ENCODE measurements at places on chromosomes 5 and 9.

- DNase-seq, result no peak
These were observed 61.8 kb upstream of the PRDM9 start for GRCh38 chr5:23445573-23445972.

DNA sequence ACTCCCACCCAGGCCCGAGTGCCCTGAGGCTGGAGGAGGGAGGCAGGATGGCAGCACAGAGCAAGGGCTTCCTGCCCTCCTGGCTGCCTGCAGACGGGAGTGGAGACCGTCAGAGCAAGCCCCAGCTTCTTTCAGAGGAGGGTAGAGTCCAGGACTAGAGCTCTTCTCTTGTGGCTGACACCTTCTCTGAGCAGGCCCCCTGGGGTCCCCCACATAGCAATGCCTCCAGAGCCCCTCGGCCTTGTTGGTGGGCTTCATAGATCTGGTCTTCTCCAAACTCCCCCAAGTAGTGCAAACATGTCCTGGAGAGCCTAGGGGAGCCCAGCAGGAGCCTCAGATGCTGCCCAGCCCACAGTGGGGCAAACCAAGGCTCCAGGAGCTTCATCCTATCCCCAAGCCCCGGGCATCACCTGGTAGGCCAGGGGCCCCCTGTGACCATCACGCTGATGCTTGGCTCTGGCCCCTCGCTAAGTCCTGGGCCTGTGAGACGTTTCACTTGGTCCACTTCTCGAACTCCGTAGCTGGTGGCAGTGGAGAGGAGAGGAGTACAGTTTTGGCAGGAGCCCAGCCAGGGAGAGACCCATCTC lies 2.0 kb downstream of the MZB1 start:
- DNase-seq, result no peak

- peak; percentile 45 for DNase-seq
These were observed 53.0 kb upstream of the PDZD2 start for GRCh38 chr5:31585895-31586270.

DNA sequence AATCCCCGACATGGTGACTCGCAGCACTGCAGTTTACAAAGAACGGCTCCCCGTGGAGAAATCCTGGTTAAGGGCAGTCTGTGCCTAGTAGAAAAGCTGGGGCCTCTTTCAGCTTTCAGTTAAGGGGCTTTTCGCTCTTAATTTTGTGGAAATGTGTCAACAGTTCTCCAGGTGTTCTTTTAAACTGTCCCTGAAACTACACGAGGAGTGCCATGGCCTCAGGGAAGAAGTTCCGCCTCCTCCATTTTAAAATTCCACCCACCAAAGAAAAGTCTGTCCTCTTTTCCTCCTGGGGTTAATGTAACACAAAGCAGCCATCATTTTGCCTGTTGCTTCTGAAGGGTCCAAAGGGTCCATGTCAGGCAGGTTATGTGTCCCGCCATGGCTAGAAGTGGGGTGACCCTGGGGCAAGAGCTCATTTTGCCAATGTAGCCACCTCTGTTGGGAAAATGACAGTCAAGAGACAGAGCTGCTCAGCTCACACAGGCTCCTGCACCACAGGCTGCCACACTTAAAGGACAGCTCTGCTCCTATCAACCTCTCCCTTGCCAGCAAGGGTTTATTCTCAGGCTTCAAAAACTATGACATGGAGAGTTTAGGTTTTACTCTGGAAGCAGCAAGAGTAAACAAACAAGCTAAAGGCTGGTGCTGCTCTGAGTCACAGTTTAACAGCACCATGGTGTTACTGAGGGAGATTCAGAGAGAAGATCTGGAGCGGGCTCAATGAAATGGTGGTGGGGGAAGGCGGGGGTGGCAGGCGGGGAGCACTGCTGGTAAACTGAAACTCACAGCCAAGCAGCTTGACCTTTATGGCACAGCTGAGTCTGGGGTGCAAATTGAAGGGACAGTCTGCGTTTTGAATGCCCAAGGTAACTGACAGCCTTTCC lies 3.2 kb downstream of the WHRN start:
- no peak for DNase-seq

DNA sequence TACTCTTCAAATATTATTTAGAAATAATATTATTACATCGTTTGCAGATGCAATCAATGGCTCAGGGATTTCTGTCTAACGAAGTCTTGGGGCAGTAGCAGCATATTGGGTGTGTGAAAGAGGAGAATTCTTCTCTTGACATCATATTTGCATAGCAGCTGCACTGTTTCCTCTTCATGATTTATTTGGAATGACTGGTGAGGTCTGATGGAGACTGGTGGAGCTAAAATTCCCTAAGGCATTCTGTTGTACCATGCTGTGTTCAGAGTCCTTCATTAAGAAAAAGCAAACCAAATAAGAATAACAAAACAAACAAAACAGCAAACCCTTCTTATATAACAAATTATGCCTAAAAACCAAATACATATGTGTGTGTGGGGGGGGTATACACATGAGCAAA lies 177.6 kb downstream of the DIRAS2 start:
- no peak for DNase-seq

DNA sequence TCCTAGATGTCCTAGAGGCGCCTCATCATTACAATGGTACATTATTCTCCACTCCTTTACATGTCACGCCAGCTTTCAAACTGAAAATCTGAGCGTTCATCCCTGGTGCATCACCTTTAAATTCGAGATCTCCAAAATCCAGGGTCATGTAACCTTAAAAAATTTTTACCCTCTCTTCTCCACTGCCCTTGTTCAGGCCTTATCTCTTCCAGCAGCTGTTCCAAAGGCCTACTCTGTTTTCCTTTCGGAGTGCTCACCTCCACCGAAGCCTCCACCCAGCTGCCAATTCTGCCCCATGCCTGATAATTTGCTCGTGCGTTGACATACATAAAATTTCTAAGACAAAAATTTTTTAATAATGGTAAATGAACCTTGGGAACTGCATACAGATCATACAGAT lies 950 bp upstream of the MSH3 start:
- DNase-seq, result no peak

DNA sequence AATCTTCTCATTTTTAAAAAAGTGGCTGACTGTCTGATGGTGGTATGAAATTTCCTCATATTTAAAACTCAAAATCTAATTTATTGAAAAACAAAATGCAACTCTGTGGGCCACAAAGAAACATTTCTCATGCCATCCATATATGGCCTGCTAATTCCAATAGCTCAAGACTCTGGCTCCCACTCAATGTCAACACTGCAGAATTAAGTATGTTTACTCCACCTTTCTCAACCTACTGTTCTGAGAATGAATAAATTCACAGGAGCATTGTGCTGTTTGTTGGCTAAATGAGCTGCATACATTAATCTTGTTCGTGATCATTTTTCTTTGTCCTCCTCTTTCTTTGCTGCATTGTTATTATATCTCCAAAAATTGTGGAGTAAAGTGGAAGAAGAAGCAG lies 79.5 kb upstream of the GABRG2 start:
- DNase-seq, result no peak

DNA sequence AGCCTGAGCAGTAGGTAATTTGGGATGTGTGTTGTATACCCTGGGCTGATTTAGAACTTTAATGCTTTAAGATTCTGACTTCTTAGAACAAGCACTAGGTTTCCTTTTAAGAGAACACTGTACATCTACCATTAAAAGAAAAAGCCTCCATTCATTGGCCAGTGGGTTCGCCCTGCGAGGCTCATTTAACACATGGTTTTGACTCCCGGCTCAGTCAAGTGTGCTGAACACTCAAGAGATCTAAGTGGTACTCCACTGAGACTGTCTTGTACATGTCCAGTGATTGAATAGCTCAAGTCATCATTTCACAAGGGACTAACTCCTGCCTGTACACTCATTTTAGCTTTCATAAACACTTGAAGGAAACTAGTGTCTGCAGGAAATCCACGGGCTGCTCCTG lies 3.9 kb downstream of the FUBP3 start:
- no peak for DNase-seq

GRCh38 chr5:109674596-109674995 lies 15.1 kb upstream of the MAN2A1 start:
- no peak for DNase-seq

- DNase-seq, result no peak
These were observed 73.7 kb upstream of the ERCC6L2 start for GRCh38 chr9:95801797-95802196.

DNA sequence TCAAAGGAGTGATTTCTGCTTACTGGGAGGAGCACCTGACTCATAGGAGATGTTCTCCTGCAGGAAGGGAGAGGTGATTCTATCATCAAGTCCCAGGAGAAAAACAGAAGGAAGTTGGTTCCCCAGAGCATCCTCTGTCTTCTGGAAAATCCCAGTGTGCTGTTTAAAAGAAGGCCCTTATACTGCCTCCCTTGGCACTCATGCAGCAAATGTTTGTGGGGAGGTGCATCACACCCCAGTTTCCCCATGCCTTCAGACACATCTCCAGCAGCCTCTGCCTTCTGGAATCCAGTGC lies 63.1 kb downstream of the PPARGC1B start:
- no peak for DNase-seq

- no peak for DNase-seq
These were observed 306.5 kb upstream of the RPS23 start for GRCh38 chr5:82584631-82585030.

- no peak for DNase-seq
These were observed 31.2 kb downstream of the CNOT6 start for GRCh38 chr5:180525399-180525798.

- DNase-seq, result no peak
These were observed 30.9 kb downstream of the ZFYVE16 start for GRCh38 chr5:80438739-80439138.

GRCh38 chr5:138898299-138898698 lies 23.2 kb upstream of the LRRTM2 start:
- no peak for DNase-seq

DNA sequence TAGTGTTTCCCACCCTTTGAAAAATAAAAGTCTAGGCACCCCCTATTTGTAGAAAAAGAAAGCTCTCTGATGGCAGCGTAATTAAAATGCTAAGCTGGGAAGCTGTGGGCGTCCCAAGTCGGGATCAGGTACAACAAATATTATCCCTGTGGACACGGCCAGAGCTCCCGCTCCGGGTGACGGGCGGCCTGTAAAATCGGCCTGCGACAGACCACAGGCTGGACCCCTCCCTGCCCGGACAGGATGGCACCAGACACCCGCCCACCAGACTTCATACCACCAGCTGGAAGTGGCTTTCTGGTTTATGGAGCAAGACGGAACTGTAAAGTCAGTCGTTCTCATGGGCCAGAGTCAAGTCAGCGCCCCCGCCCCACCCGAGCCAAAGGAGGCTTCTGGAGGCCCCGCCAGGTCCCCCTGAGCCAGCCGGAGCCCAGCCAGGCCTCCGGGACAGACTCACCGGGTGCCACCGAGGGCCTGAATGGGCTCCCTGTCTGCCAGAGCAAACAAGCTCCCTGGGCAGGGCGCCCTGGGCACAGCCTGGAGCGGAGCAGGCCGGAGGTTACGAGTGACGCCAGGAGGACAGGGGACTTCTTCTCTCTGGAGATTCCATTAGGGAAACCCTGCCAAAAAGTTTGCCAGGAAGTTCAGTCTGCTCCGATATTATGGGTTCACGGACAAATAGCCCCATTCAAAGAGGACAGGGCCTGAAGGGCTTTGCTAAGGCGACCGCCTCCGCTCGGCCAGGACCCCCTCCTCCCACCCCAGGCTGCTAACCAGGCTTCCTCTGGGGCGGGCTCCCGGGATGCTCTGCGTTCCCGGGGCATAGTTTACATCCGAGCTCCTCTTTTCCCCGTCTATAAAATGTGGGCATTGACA lies 173.7 kb downstream of the ERCC6L2 start:
- DNase-seq, result no peak

DNA sequence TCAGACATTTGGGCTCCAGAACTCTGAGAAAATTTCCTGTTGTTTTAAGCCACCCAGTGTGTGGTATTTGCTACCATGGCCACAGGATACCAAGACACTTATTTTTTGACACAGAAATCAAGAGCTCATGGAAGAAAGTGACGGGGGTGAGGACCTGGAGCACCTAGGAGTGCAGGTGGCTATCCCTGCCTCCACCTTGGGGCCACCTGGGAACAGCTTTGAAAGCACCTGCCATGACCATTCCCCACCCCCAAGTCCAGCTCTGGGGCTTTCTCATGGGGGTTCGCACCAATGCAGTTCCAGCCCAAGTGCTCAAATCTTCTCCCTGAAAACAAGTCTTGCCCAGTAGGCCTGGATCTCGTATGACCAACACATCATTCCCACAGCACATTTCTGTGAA lies 214.9 kb upstream of the IRX1 start:
- DNase-seq, result no peak

GRCh38 chr9:132669319-132669697 lies 475 bp downstream of the DDX31 start:
- DNase-seq, result peak; percentile 23

GRCh38 chr5:13921578-13921977 lies 22.9 kb downstream of the DNAH5 start:
- no peak for DNase-seq

- DNase-seq, result no peak
These were observed 64.6 kb upstream of the AGXT2 start for GRCh38 chr5:35112300-35112699.

- DNase-seq, result no peak
These were observed 27.0 kb downstream of the AQP7 start for GRCh38 chr9:33375238-33375840.

- no peak for DNase-seq
These were observed 41.0 kb downstream of the BASP1 start for GRCh38 chr5:17258431-17258830.

- no peak for DNase-seq
These were observed 48.1 kb downstream of the G3BP1 start for GRCh38 chr5:151819830-151820229.

DNA sequence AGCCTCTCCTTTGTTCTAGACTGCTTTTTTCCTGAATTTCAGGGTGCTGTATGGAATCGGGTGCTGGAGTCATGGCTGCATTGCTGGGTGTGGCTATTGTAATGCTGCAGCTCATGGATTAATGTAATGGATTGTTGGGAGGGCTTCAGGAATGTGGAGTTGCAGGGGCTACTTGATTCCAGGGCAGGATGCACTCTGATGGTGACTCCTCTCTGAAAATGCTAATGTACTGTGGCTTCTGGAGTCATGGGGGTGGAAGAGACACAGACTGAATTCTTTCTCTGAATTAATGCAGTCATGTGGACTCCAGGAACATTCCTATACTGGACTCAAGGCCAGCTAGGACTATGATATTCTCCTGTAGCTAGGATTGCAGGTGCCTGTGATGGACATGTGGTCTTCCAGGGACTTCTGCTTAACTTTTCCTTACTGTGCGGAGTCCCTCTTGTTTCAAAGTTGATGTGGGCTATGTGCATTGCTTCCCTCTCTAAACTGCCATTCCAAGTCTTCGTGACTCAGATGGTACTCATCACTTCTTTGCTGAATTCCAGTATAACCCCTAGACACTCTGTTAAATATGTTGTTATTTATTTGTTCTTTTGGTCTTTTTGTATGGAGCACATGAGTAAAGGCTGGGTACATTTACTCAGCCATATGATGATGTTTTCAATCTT lies 396.2 kb downstream of the KCTD16 start:
- DNase-seq, result no peak

DNA sequence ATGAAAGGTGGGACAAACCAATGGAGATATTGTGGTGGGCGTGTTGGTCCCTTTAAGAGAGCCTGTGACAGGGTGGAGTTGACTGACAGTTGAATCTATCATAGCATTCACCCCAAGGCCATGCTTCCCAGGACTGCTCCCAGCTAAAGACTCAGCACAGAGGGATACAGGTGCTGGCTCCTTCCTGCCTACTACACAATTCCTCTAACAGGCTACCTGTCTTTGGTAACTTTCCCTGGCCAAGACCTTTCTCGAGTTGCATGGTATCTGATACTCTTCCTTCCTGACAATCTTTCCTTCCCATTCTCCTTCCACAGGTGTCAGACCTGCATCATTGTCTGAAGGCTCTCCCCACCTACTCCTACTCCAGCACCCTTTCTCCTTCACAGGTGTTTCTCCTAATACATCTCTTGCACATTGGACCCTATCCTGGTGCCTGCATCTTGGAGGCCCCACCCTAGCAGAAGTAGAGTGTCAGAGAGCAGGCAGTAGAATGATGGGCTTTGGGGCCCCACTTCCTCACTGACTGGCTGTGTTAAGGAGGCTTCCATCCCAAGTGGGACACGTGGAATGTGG lies 120.7 kb upstream of the ALDH1B1 start:
- DNase-seq, result no peak

Data from fibroblast of skin of left biceps (primary cell).